ENCODE measurements at places on chromosomes 16 and 17. TPM values are rescaled to one million over a fixed set of nuclear protein-coding genes. Genes with fewer than 3 reads are reported as not detected.

KRT36 gene
- not detected for total RNA-seq

ZNF597 gene
- total RNA-seq: 2.5 TPM

FOXN1 gene
- not detected for total RNA-seq

ARL2BP gene
- 65.3 TPM for total RNA-seq

CASKIN1 gene
- 0.18 TPM for total RNA-seq

OR1A1 gene
- not detected for total RNA-seq

PARD6A gene
- not detected for total RNA-seq

PTX4 gene
- not detected for total RNA-seq

TNRC6C gene
- total RNA-seq: 10.3 TPM

CHST4 gene
- not detected for total RNA-seq

SPNS2 gene
- 0.27 TPM for total RNA-seq

FKBP10 gene
- total RNA-seq: 270 TPM

MLLT6 gene
- 19.1 TPM for total RNA-seq

FBF1 gene
- 14.1 TPM for total RNA-seq

ZSCAN10 gene
- total RNA-seq: not detected

TP53TG3C gene
- total RNA-seq: not detected
